Caki2 (cell line): ENCODE measurements at places on chromosomes 1 and 21. TPM values are rescaled to one million over a fixed set of nuclear protein-coding genes. Genes with fewer than 3 reads are reported as not detected.

Gene TFF2
- total RNA-seq: not detected in 2 replicates

Gene VSIG8
- total RNA-seq: 0.57 TPM in 1 of 2 replicates, not detected in the other

Gene FCRL2
- total RNA-seq: not detected in 2 replicates

Gene SLC45A3
- total RNA-seq: 2.2 and 2.3 TPM in 2 replicates

Gene SIM2
- 0.27 TPM in 1 of 2 replicates, not detected in the other for total RNA-seq

Gene KRTAP19-3
- total RNA-seq: not detected in 2 replicates

Gene DNAI4
- total RNA-seq: 6.5 and 10.5 TPM in 2 replicates

Gene S100B
- total RNA-seq: not detected in 2 replicates

Gene CATSPER4
- not detected in 2 replicates for total RNA-seq

Gene LMOD1
- total RNA-seq: not detected in 2 replicates

Gene KCNA3
- not detected in 2 replicates for total RNA-seq
